ENCODE measurements at places on chromosomes 4 and X. TPM values are rescaled to one million over a fixed set of nuclear protein-coding genes. Genes with fewer than 3 reads are reported as not detected.
A peak's percentile ranks its signal among the peaks of the same experiment; 100 is the strongest.

GRCh38 chrX:10050481-10050880, 83.3 kb downstream of the CLDN34 start:
- no peak for DNase-seq

DNA sequence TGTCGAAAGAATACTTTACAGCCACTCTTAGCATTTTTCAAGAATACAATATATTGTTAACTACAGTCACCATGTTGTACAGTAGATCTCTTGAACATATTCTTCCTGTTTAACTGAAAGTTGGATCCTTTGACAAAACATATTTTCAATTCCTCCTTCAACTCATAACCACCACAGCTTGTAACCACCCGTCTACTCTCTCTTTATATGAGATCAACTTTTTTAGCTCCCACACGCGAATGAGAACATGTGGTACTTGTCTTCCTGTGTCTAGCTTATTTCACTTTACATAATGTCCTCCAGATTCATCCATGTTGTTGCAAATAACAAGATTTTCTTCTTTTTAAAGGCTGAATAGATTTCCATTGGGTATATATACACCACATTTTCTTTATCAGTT, 338.3 kb upstream of the IGFBP7 start:
- no peak for DNase-seq

DNA sequence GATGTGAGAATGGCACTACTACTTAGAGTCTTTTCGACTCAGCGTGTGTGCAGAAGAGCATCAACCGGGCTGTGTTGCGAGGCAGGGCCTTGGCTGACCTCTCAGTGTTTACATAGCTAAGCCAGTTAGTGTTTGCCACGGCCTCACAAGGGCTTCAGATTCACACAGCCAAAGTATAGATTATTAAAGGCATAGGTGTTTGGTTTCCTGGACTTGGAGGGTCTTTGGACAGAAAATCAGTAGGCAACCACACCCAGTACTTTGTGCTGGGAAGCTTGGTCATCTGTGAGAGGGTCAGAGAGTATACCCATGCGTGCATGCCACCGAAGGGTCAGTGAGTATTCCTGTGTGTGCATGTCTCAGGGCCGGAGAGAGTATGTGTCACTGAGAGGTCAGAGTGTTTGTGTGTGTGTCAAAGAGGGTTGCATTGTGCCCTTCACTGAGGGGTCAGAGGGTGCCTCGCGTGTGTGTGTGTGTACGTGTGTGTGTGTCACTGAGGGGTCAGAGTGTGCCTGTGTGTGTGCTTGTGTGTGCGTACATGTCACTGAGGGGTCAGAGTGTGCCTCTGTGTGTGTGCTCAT, 69.7 kb upstream of the MSANTD1 start:
- no peak for DNase-seq

DNA sequence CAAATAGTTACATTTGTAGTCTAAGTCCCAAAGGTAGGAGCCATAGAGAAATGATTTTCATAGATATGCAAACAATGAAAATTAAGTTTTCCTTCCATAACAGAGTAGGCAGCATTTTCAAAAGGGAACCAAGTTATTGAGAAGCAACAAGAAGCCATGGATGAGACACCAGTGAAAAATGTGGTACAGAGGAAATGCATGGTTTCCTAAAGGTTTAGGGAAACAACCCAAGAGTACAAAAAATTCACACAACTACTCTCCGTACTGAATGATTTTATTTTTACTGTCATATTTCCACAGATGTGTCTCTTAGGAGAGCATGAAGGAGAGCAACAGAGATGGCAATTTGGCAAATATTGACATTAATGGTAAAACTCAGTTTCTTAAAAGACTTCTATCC, 1408.9 kb upstream of the PCDH7 start:
- DNase-seq = peak; percentile 33

- DNase-seq = no peak
These were observed 45.4 kb downstream of the MAMLD1 start for GRCh38 chrX:150408561-150408960.

PSAPL1 gene
- not detected for total RNA-seq

SASH3 gene
- total RNA-seq = not detected

CDX4 gene
- total RNA-seq = not detected

All from pulmonary artery endothelial cell (primary cell).